Stimulated activated naive CD8-positive, alpha-beta T cell treated with anti-CD3 and anti-CD28 coated beads, Interleukin-15, Interleukin-2, amounts not matched to agents 100 U/mL and 50 U/mL, for 24 hours (primary cell): ENCODE measurements at places on chromosomes 6 and 20.

- DNase-seq: no peak
These were observed 5.5 kb downstream of the FOXS1 start for GRCh38 chr20:31839782-31840487.

DNA sequence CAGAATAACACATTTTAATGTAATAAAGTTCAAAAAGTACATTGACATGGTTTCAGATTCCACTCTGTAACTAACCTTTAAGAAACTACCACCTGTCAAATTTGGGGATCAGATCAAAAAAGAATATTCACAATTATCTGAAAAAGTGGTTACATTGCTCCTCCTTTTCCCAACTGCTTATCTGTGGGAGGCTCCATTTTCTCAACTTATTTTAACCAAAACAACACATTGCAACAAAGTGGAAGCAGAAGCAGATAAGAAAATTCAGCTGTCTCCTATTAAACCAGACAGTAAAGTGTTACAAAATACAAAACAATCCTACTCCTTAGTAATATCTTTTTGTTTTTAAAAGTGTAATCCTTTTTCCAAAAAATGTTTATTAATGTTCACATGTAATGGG, 61.4 kb downstream of the PDSS2 start:
- no peak for DNase-seq

- DNase-seq: no peak
These were observed 57.0 kb upstream of the EPB41L1 start for GRCh38 chr20:36097337-36098151.

DNA sequence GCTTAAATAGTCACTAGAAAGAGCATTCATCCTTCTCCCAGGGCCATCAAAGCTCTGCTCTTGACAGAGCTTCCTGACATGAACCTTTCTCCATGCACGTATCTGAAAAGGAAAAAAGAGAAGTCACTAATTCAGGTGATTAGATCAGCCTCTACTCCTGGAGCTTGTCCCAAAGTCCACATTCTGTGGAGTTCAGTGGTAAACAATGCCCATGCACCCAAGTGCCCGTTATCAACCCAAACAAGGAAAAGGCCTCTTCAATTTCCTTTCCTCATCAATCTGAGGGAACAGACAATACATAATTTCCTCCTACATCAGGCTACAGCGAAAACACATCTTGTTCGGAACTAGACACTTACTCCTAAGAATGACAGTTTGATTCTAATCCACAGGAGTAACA, 129.2 kb upstream of the PCSK2 start:
- DNase-seq: no peak

DNA sequence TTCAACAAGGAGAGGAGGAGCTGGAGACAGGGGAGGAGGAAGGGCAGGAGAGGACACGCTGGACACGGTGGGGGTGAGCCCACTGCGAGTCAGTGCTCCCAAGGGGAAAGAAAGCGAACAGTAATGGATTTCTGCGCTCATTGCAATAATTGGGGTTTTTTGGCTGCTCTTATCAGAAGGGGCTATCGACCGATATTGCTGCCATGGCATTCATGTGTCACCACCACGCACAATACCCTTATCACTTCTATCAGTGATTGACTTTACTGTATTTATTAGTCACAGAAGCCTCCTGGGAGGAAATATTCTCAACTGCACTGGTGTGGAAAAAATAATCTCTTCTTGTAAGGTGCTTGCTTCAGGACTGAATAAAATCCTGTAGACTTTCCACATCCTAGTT, 55.8 kb downstream of the CEP43 start:
- no peak for DNase-seq

DNA sequence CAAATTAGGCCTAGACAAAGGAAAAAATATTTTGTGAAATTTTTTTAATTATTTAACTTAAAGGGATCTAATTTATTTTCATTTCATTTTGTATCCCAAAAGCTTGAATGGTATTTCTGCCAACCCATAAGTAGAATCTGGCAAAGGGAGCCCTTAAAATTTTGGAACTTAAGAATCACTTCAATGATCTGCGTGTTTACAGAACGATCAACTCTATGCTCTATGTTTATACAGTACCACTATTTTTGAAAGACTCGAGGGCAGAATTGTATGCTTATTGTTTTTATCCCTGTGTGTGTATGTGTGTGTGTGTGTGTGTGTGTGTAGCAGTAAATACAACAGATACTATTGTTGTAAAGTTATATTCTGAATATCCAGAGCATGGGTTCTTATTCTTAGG, 39.2 kb downstream of the METTL24 start:
- DNase-seq: no peak

DNA sequence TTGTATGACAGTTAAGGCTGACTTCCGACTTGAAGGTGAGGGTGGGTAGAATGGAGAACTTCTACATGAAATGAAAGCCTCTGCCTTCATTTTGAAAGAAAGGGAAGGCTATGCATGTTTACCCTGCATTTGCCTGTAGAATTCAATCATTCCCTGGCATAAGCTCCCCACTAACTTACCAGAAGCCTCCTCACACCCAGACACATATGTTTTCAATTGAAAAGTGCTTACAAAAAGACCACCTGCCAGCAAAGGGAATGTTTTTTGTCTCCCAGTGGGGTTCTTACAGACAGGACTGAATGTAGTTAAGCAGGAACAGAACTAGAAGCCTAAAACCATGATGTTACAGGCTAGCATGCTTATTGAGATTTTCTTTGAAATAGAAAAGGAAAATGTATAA, 392.1 kb upstream of the HSF2 start:
- DNase-seq: no peak
